ENCODE measurements at places on chromosomes 3 and 15.

- peak; percentile 64 for DNase-seq
These were observed 23.0 kb downstream of the MKRN2 start for GRCh38 chr3:12579905-12580304.

- peak; percentile 77 for DNase-seq
These were observed 89.4 kb downstream of the LINGO1 start for GRCh38 chr15:77543159-77543882.

DNA sequence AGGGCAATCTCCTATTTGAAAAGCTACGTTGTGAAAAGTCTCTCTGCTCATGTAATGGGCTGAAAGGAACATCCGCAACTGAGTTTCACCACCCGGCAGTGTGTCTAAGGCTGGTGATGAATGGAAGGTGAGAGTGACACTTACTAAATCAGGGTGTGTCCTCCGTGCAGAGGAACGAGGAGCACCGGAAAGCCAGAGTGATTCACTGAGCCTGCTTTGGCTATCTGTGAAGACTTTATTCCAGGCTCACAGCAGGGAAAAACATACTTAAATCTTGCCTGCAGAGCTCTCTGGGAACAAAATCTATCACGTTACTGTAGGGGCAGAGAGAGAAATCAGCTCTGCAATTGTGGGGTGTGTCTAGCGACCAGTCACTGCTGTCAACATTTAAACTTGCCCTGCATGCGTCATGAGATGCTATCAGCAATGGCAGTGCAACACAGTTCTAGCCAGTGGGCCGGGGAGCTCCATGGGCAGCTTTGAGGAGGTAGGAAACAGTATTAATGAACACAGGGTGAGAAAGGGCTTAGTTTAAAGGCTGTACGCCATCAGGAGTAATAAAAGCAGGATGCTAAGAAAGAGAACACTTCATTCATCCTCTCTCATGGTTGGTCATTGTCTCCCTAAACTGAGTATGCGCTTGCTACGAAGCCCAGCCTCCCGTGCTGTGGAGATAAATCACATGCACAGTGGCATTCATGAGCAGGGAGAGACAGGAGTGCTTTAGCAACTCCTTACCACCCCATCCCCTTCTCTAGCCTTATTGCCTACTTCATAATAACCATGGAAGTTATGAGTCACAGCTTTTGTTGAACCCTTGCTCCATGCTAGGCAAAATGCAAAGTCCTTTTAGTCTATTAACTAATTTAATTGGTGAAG lies 542.7 kb upstream of the ADAMTS9 start:
- DNase-seq, result no peak

DNA sequence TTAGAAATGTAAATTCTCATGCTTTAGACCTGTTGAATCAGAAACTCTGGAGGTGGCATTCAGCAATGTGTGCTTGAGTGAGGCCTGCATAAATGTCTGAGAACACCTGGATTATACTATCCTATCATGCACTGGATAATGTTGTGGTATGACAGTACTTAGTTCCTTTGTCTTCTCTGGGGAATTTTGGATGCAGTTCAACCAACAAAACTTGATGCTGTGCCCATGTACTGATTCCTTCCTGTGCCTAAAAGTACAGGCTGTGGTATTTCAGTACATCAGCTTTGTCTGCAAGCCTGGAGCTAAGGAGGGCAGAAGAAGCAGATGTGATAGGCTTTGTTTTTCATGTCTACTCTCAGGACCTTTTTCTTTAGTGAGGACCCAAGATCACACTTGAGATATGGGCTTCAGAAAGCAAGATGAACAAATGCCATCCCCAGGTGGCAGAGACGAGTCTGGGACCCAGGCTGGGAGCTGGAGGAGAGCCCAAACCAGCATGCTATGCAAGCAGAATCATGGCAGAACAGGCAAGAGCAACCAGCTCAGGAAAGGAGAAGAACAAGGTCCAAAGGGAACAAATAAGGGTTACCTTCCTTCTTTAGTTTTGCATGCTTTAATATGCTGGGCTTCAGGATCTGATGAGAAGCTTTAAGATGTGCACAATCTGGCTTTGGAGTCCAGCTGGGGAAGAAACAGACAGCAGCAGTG lies 124.7 kb downstream of the MYRIP start:
- DNase-seq, result no peak

DNA sequence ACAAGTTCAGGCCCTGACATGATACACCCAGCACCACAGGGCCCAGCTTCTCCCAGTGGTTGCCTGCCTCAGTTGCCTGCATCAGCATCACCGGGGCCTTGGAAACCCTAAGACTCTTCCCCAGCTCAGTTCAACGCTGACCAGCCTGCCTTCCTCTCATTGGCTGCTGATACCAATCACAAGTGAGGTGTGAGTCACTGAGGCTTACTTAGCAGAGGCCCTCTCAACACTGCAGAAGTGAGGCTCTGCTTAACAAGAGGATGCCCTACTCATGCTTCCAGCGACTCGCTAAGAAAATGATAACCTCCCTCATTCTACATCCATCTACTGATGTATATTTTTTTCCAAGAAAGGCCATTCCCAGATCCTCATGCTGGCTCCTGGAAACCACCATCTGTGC lies 151.9 kb downstream of the ADAMTS17 start:
- no peak for DNase-seq

GRCh38 chr15:23645371-23646164 lies 2.1 kb downstream of the MAGEL2 start:
- DNase-seq, result no peak
